ENCODE measurements at places on chromosomes 11 and 22.

DNA sequence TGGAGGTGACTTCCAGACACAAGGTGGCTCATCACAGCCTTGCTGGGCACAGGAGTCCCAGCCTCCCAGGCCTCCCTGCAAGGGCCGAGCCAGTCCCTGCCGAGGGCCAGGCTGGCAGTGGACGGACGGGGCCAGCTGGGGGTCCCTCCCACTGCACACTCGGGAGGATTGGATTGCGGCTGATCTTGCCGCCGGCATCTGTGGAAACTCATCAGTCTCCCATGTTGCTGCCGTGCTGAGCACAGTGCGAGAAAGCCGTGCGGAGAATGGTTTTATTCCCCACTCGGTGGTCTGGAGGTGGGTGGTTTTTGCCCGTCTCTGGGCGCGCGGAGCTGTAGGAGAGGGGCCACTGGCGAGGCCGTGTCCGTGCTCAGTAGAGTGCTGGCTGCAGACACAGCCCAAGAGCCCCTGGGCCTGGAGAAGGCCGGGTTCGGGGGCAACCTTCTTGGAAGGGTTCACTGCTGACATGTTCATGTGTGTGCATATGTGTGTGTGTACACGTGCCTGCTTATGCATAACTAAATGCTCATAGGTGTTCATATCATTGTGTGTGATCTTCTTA lies 1246.4 kb downstream of the BRD1 start:
- no peak for DNase-seq

DNA sequence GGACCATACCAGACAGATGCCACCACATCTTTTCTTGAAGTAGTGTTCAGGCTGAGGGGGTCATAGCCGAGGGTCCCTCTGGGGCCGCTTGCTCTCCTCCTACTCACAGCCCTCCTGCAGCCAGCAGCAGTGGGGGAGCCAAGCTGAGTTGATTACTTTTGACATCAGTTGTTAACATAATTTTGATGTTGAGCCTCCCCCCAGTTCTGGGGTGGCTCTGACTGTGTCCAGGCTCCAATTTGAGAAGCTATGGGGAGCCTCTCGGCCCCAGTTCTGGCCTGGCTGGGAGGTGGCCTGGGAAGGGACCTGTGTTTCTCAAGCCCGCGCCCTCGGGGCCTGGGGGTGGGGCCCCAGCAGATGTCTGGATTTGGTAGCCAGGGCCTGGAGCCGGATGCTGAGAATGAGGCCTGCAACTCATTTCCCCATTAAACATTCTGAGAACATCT lies 47.9 kb downstream of the KCNQ1OT1 start:
- no peak for DNase-seq

DNA sequence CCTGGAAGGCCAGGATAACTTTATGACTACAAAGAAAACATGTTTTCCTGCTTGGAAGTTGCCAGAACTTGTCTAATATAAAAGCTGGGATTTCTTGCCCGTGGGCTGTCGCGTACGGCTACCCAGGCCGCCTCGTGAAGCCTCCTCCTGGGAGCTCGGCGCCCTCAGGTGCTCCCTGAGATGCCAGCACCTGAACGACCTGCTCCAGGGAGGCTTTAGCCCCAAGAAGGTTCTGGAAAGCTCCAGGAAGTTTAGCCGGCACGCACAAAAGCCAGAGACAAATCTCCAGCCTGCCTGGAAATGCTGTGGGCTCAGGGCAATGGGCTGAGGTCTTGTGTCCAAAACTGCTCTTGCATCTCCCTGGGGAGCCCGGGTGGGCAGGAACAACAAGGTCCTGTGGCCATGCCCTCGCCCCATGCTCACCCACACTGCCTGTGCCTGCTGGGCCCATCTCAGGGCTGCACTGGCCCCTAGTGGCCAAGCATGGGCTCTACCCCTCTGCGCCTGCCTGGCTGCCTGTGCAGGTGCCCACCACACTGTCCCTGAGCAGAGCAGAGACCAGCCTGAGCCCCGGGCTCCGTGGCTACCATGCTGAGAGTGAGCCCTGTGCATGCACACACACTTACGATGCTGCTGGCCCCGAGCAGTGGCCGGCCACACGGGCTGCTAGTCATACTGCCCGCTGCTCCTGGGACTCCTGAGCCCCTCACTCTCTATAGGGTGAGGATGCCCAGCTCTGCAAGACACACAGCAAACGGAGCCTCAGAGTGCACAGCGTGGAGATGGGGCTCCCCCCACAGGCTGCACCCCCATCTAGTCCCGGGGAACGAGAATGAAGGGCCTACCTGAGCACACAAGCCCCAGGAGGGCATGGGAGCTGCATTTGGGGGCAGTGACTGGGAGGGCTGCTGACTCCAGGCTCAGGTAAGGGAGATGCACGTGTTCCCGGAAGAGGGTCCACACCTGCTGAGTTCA lies 4.9 kb upstream of the CELSR1 start:
- DNase-seq = peak; percentile 88

DNA sequence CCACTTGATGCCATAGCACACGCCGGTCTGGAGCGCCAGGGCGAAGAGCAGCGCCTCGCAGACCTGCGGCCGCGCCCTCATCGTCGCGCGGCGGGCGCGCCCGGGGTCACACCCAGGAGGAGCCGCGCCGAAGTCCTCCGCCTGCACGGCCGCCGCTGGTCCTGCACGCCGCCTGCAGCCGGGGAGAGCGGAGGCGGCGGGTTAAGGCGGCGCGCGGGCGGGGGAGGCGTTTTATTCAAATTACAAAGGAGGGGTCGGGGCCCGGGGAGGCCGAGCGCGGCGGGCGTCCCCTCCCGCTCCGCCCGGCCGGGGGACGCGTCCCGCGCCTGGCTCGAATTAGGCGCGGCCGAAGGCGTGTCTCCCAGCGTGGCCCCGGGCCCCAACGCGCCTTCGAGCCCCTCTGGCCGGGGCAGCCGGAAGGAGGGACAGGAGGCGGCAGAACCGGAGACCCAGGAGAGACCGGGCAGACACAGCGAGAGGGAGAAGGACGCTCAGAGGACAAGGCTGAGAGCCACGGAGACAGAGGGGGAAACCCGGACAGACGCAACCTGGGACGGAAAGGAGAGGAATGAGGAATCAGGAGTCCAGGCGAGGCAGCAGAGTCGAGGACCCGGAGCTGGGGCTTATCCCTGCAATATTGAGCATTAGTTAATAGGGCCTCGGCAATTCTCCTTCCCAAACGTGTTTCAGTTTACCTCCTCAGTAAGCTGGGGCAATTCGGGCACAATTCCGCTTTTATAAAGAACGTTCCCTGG lies at the start of gene WNT11:
WNT11 (minus strand) TSS at position 176 of the 755 bp plus-strand sequence; CDS start at position 81, 95 bp downstream.
- peak; percentile 26 for DNase-seq

DNA sequence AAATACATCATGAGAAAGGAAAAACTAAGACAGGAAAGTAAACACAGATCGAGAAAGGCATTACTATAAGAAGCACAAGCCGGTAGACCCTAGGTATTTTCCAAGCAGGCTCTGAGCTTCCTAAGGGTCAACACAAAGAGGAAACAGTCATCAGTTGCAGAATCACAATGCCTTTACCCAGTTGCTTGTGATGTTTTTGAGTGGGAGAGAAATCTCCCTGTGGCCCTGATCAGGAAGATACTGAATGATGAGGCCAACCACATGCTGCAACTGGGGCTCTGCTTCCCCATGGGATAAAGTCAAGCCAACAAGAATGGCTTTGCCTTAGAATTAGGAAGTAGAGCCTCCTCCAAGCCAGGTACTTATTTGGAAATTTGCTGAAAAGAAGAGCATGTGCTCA lies 132.6 kb downstream of the MICAL2 start:
- DNase-seq = no peak

GRCh38 chr11:10758957-10759356 lies 7.9 kb downstream of the CTR9 start:
- DNase-seq = no peak

DNA sequence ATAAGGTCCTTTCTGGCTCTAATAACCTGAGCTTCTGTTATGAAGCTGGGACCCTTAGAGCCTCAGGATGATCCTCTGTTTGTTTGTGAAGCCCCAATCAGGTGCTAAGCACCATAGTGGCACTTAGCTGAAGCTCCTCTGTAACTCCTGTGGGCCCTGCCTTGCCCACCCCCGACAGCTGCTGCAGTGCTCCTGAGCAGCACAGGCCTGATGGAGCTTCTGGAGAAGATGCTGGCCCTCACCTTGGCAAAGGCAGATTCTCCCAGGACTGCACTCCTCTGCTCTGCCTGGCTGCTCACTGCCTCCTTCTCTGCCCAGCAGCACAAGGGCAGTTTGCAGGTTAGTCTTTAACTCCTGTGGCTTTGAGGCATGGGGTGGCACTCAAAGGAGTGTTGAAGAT lies 19.0 kb upstream of the CCDC134 start:
- no peak for DNase-seq

- no peak for DNase-seq
These were observed 336.7 kb downstream of the DDX10 start for GRCh38 chr11:109001585-109001984.

DNA sequence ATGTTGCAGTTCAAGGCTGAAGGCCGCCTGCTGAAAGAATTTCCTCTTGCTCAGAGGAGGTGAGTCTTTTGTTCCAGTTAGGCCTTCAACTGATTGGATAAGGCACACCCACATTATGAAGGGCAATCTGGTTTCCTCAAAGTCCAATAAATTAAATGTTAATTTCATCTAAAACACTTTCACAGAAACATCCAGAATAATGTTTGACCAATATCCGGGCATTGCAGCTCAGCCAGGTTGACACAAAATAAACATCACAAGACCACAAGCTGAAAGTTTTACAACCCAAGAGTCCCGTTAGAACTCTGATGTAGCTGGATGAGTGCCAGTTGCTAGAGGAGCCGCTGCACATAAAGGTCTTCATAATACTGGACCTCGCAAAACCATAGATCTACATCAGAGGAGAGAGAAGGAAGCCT lies 64.9 kb upstream of the EED start:
- no peak for DNase-seq

DNA sequence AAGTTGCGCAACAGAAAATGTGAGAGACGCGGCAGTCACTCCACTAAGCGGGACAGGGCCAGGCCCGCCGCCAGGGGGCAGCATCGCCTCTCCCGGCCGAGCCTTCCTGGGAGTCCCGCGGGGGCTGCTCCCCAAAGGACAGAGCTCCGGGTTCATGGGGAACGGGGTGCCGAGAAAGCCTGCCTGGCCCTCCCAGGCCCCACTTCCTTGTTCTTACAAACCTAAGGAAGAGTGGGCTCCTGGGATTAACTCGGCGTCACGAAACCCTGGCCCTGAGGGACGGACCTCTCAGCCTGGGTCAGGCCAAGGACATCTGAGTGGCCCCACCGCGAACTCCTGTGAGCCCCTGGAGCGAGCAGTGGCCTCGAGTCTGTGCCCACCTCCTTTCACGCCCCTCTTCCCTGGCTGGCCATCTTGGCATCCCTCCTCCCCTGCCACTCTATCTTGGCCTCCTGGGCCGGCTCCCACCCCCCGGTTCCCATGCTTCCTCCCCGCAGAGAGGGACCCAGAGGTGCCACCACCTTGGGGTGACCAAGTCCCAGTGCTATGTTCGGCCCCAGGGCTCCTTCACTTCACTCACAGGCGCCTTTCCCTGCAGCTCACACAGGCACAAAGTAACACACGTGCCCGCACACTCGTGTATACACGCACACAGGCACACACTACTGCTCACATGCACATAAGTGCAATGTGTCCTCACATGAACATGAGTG lies 99.9 kb upstream of the FGF3 start:
- peak; percentile 83 for DNase-seq

DNA sequence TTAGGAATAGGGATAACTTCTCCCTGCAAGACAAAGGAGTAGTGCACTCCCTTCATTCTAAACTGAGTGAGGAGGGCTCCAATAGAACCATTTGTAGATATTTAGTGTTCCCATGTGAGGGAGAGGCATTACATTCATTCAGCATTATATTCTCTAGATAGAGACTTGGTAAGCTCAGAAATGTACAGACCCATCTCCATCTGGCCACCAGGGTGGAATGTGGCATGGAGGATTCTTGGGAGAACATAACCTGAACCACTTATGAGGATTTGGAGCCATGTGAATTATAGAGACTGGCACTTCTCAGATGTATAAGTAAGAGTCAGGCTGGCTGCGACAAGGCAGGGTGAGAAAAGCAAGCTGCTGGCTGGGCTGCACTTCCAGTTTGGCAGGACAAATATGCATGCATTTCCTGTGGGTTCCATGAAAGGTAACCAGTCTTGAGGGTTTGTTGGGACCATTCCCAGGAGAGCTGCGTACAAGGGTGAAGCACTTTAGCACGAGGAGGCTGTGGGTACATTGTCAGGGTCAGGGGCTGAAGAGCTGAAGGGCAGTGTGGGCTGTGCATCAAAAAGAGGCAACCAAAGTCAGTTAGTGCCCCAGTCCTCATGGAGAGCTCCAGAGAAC lies 9.2 kb downstream of the RRP8 start:
- no peak for DNase-seq

GRCh38 chr11:1569251-1569780 lies 2.8 kb downstream of the DUSP8 start:
- DNase-seq = no peak

DNA sequence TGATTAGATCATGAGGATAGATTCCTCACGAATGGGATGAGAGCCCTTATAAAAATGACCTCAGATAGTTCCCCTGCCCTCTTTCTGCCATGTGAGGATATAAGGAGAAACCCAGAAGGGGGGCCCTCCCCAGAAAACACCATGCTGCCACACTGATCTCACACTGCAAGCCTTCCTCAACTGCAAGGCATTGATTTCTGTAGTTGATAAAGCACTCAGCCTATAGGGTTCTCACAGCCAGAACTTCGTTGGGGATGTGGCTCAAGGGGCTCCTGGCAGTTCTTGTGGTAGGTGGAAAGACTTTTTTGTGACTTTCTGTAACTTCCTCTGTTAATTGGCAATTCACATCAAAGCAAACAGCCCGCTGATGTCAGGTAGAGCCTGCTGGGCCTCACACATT lies 108.9 kb downstream of the CD44 start:
- no peak for DNase-seq

GRCh38 chr11:6350043-6350442 lies 29.7 kb upstream of the CAVIN3 start:
- DNase-seq = no peak

DNA sequence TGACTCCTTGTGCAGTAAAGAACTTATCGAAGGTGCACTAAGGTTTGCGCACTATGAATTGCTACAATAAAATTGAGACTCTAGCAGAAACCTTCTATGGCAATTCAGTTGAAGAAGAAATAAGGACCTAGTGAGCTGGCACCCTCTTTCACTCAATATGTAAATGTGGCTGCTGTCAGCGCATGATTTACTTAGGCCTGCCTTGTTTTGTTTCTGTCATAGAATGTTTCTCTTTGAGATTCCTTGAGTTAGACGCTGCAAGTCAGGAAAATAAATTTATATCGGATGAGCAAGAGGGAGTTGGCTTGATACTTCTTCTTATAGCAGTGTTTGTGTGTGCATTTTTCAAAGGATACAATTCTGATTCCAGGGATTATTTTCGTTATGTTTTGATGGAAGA lies 322.1 kb downstream of the BLID start:
- DNase-seq = no peak

All from brain (organoid and tissue), 16 donors.